ENCODE measurements at places on chromosomes 13 and 19.

GRCh38 chr19:40908976-40909375, 26.9 kb upstream of the CYP2A7 start:
- DNase-seq, result no peak

DNA sequence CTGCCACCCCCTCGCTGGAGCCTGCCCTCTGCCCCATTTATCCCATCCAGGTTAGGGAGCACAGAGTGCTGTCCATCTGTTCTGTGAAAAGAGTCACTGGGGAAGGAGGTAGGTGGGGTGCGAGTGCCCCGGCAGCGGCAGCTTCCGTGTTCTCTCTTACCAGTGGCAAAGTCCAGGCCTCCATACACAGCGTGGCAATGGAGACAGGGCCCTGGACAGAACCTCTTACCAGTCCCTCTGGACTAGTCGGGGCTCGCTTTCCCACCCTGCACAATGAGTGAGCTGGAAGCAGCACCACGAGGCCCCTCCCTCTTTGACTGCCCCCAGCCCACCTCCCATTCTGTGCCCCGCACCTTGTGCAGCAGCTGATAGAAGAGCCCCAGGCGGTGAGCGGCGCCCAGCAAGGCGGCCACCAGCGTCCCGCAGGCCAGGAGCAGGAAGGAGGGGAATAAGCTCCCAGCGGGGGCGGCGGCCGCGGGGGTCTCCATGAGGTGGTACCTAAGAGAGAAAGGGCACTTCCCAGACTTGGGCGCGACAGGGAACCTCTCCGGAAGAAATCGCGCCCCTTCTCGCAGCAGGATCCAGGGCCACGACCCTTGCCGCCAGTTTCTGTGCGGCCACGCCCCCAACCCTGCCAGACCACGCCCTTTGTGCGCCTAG, 17.5 kb downstream of the SYDE1 start:
- no peak for DNase-seq

GRCh38 chr13:23621316-23621645, 51.1 kb downstream of the TNFRSF19 start:
- no peak for DNase-seq

DNA sequence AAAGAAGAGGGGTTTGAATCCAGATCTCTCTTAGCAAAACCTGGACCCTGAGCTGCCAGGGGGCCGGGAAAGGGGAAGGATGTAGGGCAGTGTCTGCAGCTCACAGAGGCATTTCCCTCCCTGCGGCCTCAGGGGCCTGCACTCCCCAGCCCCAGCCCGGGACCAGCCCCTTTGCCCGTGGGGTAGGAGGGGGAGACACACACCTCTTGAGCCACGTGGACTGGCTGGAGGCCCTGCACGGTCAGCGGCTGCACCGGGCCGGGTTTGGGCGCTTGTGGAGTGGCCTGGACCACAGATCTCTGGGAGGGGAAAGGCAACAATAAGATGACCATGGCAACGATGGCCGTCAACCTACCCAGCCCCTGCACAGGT, 26.9 kb downstream of the RFX1 start:
- DNase-seq, result no peak

DNA sequence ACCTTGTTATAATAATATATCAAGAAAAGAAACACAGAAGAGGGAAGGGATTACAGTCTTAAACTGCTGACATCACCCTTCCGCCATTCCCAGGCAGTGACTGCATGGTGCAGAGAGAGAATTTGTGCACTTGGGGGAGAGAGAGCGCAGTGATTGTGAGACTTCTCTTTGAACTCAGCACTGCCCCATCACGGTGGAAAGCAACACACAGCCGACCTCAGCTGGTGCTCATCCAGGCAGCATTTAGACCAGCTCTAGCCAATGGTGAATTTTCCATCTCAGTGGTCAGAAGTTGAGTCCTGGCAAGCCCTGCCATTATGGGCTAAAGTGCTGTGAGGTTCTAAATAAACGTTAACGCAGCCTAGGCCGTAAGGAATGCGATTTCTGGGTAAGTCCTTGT, 1681.5 kb downstream of the EFNB2 start:
- DNase-seq, result no peak

GRCh38 chr13:26377038-26377437, 123.1 kb downstream of the CDK8 start:
- peak; percentile 14 for DNase-seq

DNA sequence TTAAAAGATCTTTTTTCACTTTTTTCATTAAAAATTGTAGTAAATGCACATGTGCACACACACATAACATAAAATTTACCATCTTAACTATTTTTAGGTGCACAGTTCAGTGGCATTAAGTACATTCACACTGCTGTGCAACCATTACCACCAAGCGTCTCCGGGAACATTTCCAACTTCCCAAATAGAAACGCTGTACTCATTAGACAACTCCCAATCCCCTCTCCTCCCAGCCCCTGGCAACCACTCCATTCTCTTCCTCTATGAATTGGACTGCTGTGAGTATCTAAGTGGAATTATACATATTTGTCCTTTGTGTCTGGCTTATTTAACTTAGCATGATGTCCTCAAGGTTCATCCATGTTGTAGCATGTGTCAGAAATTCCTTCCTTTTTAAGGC, 11.6 kb downstream of the GJB2 start:
- DNase-seq, result no peak

GRCh38 chr13:32432856-32433255, 4.9 kb upstream of the N4BP2L1 start:
- no peak for DNase-seq

DNA sequence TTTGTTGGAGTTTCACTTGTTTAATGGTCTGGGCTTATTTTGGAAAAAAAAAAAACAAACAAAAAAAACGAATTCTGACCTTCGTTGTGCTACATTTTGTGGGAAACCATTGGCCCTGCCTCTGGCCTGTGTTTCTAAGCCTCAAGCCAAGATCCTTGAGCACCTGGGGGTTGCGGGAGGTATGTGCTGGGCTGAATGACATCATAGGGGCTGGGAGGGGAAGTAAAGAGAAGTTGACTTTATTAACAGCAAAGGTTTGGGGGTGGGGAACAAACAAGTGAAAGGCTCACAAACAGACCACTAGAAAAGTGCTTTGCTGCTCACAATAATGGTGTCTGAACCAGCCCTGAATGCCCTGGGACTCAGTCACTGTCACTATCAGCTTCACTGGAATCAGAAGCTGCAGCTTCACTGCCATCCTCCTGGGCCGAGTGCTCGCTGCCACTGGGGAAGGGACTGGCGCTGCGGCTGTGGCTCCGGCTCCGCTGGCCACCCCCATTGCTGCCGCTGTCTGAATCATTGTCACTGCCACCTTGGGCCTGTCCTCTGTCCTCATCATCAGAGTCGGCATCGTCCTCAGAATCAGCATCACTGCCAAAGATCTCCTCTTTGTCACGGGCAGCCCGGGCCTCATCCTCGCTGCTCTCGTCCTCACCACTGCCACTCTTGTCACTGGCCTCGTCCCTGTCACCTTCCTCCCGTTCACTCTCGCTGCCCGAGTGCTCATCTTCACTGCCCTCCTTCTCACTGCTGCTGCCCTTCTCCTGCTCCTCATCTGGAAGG, 5.1 kb downstream of the PAF1 start:
- no peak for DNase-seq

- DNase-seq, result no peak
These were observed 239.4 kb downstream of the TEX29 start for GRCh38 chr13:111559612-111560403.

GRCh38 chr13:104843401-104843800, 1692.1 kb downstream of the EFNB2 start:
- no peak for DNase-seq

DNA sequence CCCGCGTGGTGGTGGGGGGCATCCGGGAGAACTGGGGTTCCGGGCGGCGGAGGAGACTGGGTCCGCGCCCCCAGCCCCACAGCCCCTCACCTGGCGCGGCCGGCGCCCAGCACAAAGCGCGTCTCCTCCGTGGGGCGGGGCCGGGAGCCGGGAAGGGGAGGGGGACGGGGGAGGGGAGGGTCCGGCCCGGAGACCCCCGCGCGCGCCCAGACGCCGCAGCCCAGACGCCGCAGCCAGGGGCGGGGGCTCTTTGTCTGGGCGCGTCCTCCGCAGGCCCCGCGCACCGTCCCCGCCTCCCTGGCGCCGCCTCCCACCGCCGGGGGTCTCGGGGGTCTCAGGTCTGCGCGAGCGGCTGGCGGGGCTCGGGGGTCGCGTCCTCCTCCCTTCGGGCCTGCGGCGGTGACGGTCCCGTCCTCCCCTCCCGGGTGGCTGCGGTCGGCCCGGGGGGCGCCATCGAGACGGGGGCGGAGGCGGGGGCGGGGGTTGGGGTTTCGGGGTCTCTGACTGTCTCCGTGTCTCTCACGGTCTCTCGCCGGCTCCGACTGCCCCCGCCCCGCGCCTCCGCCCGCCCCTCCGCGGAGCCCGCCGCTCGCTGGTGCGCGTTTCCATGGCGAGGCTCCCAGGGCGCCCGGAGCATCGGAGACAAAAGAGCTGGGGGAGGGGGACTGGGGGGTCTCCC, at the start of gene PLPPR3:
Gene PLPPR3, minus strand, starts transcription at position 131 of the 679 bp plus-strand sequence. CDS start 396 bp downstream, outside the sequence.
- DNase-seq, result no peak

DNA sequence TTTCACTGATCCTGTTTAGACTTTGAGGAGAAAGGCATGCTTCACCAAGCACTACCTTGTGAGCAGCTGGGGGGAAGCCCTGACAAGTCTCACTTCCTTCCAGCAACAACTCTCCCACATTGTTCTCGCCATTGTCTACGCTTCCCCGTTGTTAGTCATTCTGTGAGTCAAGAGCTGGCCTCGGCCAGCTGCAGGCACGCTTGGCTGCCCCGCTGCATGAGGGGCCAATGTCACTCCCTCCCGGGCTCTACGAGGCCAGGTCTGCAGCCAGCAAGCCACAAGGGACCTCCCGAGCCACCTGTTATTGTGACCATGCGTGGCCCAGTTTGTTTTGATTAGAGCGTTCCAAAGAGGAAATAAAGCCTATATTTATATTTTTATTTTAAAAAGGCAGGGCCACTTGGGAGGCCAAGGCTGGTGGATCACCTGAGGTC, 220.9 kb downstream of the FOXO1 start:
- DNase-seq, result peak; percentile 90

DNA sequence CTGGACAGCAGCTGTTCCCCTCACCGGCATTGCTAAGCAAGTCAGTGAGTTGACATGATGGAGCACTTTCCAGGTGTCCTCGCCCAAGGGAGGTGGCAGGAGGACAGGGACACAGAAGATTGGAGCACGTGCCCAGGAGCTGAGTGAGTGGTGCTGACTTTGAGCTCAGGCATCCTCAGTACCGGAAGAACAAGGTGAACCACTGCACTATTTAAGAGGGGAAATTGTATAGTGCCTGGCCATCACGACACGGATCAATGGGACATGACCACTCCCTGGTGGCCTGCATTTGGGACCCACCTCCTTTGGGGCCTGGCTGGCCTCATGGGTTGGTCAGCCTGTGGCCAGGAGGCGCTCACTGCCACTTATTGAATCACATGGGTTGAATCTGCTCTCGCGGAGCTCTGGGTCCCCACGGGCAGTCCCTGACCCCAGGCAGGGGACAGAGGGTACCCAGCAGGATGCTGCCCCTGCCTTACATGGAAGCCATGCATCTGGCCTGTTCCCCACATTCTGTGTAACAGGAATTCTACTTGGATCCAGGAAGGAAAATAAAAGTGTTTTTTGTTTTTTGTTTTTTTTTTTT, 206.9 kb upstream of the ZNF536 start:
- no peak for DNase-seq

- no peak for DNase-seq
These were observed 86.1 kb downstream of the TBC1D4 start for GRCh38 chr13:75395901-75396300.

DNA sequence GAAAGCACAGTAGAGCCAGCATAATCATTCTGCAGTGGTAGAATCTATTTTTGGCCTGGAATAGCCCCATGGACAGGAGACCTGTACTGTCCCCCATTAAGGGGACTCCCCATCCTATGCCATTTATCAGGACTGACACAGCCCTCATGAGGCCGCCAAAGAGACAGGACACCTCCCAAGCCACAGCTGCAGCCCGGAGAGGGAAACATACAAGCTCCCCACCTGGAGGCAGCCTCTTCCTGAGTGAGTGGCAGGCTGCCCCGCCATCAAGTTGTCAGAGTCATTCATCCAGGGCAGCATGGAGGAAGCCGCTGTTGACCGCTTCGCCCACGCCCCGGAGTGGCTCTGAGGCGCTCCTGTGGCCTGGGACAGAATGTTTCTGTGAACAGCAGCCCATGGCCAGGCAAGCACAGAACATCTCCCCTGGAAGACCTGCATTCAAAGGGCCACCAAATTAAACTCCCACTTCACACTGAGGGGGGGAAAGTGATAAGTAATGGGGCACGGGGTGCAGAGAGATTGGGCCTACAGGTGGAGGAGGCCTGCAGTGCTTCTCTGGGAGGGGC, 111.3 kb downstream of the ZDHHC20 start:
- no peak for DNase-seq

GRCh38 chr19:6087074-6087571, 23.2 kb downstream of the RFX2 start:
- peak; percentile 49 for DNase-seq

DNA sequence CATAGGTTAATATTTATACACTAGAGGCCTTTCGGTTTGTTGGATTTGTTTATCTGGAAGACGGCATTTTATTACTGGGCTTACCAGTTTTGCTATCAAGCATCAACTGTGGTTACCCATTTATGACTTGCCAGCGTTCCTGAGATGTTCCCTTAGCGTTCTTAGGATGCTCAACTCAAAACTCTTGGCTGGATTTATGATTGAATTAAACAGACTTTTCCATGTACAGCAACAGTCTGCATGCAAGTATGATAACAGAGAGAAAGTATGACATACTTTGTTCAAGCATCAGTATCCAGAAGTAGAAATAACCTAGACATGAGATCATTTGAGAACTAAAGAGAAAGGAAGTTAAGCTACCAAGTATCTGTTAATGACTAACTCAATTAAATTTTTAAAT, 29.9 kb upstream of the RNF113B start:
- no peak for DNase-seq

DNA sequence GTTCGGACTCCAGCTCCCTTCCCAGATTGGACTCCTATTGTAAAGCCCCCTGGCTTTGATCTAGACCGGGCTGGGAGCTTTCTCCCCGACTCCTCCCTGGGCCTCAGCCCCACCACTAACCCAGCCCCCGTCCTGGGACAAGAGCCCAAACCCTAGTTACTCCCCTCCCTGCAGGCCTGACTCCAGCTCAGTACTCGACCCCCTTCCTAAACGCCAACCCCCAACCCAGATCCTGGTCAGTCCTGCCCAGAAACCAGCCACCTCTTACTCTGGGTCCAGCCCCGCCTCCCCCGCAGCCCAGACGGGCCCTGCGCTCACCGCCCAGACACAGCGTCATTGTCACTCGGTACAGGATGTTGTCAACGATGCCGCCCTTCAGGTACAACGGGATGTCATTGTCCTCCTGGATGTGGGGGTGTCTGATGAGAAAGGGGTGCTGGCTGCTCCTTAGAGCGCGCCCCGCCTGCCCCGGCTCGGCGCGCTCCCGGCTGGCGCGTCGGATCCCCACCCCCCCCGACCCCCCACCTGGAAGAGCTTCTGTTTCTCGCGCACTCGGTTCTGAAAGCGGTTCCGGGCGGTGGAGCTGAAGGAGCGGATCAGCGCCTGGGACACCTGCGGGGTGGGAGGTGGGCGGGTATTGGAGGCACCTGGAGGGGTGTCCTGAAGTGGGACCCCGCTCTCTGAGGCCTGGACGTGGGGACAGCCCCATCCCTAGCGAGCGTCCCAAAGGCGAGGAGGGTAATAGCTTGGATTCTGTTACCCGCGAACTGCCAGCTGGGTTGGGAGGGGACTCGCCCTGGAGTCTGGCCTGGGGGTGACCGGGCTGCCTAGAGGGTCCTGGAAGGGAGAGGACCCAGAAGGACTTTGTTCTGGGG, 866 bp downstream of the COX7A1 start:
- no peak for DNase-seq

Data from germinal center (tissue), 1 donor.